ENCODE measurements at places on chromosomes 1 and 21.

DNA sequence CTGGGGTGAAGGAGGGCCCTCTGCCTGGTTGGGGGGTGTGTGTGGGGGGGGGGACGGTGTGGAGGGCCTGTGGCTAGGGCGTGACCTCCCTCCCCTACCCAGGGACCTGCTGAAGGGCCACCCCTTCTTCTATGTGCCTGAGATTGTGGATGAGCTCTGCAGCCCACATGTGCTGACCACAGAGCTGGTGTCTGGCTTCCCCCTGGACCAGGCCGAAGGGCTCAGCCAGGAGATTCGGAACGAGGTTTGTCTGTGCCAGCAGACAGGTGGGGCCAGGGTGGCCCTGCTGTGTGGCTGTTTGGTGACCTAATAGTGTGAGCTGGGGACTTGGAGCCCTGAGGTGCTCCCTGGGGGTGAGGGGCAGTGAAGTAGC, 43.9 kb downstream of the COQ8A start:
- peak; percentile 61 for DNase-seq

DNA sequence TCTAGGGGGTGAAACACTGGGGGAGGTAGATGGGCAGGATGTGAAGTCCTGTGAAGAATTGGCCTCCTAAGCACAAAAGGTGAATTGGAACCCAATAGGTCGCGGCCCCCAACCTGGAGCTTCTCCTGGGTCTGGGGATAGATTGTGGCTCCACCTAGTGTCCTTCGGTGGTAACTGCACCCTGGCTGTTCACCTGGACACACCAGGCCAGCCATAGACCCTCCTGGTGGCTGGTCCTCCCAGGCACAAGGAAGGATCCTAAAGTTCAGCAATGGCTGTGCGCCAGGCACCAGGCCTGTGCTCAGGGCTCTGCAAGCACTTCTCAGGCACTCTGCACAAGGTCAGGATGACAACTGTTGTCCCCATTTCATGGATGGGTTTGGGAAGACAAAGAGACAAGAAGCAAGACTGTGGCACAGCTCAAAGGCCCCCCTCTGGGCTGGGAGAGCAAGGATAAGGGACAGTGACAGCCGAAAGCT, 13.5 kb downstream of the ESPN start:
- DNase-seq: peak; percentile 91

GRCh38 chr1:153941826-153942725, 4.4 kb downstream of the DENND4B start:
- no peak for DNase-seq

- no peak for DNase-seq
These were observed 90.0 kb downstream of the FNBP1L start for GRCh38 chr1:93537924-93538323.

DNA sequence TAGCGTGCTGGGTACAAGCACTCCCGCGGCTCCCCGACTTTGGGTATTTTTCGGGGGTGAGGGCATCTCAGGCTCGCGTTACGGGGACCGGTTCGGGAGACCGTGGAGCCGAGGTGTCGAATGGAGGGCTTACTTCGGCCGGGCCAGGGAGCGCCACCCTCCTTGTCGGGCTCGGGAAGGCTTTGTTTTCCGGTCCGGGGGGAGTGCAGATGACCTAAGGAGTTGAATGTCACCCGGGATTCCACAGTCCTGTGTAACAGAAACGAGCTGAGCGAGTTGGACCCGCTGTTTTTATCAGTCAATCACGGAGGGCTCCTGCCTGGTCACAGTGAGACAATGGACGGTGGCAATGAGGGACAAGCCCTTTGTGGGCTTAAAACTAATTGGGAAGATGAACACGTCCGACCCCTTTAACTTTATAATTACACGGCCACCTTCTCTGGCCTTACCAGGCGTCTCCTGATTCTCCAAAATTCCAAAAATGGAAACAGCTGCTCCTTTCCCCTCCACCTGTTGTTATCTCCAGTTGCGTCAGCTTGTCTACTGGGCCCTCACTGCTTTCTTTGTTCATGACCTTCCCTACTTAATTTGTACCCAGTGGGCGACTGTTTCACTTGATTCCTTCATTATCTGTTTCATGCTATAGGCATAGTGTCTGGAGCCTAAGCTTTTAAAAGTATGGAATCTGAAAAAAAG, 929 bp upstream of the TRIM45 start:
- DNase-seq: no peak

GRCh38 chr1:201381130-201381529, 3.6 kb upstream of the TNNT2 start:
- no peak for DNase-seq

GRCh38 chr1:177145106-177146070, 19.1 kb downstream of the ASTN1 start:
- DNase-seq: no peak

DNA sequence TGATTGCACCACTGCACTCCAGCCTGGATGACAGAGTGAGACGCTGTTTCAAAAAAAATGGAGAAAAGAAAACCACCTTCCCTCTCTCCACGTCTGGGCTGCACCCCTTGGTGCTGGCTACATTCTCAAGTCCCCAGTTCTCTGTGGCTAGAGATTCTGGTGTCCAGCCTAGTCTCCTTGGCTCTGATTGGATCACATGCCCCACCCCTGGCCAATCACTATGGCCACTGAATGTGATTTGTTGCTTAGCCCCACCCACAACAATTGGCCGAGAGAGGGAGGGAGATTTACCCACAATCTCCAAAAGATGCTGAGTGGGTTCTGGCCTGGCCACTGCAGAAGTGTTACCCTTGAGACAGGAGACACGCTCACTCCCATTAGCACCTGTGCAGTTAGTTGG, 39.4 kb downstream of the FHAD1 start:
- DNase-seq: no peak

DNA sequence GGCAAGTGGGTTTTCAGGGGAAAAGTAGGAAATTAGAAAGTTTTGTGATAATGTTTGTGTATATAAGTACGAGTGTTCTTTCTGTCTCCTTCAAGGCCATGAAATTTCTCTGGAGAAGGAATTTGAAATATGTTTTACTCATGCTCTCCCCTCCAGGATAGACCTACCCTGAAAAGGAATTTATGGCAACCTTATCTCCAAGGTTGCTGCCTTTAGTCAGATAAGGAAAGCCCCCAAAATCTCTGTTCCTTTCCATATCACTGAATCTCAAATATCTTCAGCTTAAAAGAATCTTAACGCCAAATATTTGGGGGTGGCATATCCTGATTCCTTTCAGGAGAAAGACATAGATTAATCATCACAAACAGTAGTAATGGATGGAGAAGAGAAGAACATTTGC, 499 bp upstream of the C4BPB start:
- DNase-seq: no peak

DNA sequence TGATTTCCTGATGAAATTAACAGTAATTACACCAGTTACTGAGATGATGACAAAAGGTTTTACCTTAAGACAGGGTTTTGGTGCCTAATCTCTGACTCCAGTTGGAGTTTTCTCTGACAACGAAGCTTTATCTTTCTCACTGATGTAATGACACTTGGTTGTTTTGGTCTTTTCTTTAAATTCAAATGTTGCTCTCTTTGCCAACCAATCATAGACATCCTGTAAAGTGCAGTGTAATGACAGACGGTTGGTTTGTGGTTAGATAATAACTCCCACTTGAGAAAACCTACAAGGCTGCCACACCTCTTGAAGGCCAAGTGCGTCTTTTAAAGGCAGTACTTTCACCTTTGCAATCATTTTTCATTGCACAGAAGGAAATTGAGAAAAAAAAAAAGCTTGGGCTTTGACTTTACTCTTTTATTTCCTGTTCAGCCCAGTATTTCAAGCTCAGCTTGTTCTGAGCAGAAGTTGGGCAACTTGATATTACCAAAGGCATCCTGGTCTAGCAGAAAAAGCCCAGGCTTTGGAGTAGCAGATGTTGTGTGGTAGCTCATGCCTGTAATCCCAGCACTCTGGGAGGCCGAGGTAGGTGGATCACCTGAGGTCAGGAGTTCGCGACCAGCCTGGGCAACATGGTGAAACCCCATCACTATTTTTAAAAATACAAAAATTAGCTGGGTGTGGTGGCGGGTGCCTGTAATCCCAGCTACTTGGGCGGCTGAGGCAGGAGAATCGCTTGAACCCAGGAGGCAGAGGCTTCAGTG, 14.9 kb downstream of the PDIK1L start:
- DNase-seq: peak; percentile 77

DNA sequence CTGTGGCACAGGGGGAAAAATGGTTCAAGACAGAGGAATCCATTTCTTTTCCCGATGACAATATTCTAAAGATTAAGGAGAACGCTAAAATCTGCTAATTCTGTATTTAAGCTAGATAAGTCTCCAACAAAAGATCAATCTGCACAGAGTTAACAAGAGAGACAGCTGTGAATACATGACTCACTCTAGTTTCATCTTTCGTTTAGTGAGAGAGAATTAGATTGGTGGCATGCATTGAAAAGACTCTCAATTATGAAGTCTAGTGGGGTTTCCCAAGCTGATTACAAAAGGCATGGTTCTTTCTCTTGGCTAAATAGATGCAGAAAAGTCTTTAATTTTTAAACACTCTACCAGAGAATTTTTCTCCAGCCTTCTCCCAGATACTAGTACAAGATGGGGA, 34.4 kb downstream of the CAPN9 start:
- DNase-seq: no peak

- DNase-seq: no peak
These were observed 50.4 kb upstream of the PTGFR start for GRCh38 chr1:78440381-78440793.

GRCh38 chr21:46622226-46622625, 13.2 kb upstream of the PRMT2 start:
- DNase-seq: peak; percentile 69

- DNase-seq: no peak
These were observed 15.7 kb downstream of the SERTAD4 start for GRCh38 chr1:210248341-210248740.

DNA sequence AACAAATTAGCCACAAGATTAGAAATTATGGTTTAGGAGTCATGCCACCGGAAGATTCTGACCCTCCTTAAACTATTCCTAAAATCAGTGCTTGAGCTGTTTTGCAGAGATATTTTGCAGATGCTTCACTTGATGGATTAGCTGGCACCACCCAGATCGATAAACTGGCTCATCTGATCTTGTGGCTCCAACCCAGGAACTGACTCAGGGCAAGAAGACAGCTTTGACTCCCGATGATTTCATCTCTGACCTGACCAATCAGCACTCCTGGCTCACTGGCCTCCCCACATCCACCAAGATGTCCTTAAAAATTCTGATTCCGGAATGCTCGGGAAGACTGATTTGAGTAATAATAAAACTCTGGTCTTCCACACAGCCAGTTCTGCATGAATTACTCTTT, 221.6 kb downstream of the RHOU start:
- DNase-seq: no peak

- no peak for DNase-seq
These were observed 3.2 kb upstream of the CRYBG2 start for GRCh38 chr1:26357121-26357602.

DNA sequence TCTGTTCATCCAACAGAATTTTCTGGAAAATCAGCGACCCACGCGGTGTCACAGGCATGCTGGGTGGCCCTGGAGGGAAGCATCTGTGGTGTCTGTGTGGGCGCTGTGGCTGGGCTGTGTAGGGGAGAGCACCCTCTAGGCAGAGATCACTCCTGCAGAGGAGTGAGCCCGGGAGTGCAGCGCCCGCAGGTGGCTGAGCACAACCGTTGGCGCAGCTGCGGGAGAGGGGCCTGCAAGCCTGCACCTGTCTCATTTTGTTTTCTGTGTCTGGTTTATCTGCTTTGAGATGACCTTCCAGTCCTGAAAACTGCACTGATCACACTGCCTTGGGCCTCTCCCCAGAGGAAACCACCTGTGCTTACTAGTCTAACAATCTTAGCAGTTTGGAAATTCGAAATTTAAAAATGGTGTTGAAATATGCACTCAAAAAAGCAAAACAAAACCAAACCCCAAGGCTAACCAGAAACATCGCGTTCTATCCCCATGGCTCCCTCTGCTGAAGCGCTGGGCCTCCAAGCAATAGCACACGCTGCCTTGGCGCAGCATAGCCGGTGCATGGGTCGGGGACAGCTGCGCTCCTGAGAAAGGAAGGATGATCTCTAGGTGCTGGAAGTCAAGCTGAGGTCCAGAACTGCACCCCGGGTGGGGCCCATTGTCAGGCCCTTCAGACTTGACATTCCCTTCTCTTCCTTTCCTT, 4.8 kb downstream of the FAM3B start:
- no peak for DNase-seq

- DNase-seq: no peak
These were observed 35.4 kb upstream of the SCMH1 start for GRCh38 chr1:41277371-41277975.

DNA sequence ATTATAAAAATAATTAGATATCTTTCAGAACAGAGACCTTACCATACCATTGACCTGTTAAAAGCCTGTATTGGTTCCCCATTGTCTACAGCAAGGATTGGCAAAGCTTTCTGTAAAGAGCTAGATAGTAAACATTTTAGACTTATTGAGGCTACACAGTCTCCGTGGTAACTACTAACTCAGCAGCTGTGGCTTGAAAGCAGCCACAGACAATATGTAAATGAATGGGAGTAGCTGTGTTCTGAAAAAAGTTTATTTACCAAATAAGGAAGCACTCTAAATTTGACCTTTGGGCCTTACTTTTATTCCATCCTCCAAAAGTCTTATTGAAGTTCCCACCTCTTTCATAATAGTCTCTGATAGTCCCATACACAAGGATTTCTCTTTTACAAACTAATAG, 39.7 kb downstream of the NUP210L start:
- no peak for DNase-seq

GRCh38 chr21:36709030-36709867, 10.3 kb downstream of the SIM2 start:
- no peak for DNase-seq
